ENCODE measurements at places on chromosomes 5 and 9. TPM values are rescaled to one million over a fixed set of nuclear protein-coding genes. Genes with fewer than 3 reads are reported as not detected.
A peak's percentile ranks its signal among the peaks of the same experiment; 100 is the strongest.

DNA sequence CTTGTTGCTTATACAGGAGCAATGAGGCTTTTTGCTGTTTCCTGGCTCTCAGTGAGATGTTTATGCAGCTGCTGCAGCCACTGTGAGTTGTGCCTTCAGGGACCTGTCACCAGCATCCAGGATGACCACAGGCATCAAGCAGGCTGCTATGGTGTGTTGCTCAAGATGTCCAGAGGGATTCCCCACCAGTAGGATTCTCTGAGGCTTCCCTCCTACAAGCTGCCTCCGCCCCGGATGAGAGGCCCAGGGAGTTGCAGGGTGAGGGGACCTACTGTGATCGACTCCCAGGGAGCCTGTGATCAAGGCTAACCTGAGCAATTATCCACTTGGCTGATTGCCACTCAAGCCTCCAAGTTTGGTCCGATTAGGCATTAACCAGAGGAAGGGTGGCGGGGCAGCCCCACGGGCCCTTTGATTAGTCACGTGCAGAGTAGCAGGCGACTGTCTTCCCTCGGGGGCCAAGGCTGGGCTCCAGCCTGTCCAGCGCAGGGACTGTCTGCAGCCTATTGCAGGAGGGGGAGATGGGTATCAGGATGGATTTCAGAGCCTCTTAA is 1.8 kb upstream of the FAT2 start:
- H3K36me3 ChIP-seq: no peaks in the 10 kb centered on the region
- H3K27ac ChIP-seq: no peak overlapping the region
- DNase-seq: no peak
- no peaks in the 10 kb centered on the region for H3K27me3 ChIP-seq
- H3K4me1 ChIP-seq: no peaks in the 10 kb centered on the region

The FGF18 gene
- 1.0 TPM for total RNA-seq

DNA sequence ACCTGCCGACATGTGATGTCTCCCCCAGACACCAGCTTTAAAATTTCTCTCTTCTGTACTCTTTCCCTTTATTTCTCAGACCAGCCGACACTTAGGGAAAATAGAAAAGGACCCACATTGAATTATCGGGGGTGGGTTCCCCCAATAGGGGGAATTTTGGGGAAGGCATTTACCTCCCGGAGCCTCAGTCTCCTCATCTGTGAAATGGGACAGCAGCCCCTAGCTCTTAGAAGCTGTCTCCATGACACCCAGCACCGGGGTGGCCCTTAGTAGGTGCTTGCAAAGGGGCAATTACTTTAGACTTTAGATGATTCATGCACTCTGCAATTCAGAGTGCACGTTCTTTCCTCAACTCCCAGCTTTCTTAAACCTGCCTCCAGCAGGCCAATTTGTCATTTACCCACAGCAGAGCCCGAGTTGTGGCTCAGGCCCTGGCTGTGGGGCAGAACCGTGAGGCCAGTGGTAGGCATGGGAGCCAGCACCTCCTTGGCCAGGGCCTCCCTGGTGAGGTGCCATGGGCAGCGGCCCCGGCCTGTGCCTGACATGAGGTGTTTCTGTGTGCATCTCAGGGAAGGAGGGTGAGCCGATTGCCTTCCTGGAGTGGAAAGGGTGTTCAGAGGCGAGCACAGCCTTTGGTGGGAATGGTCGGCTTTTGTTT is 51.7 kb downstream of the SH3PXD2B start:
- H3K36me3 ChIP-seq: no peaks in the 10 kb centered on the region
- H3K4me3 ChIP-seq: no peak overlapping the region
- H3K4me1 ChIP-seq: peaks cover 20% of the 10 kb centered on the region
- DNase-seq: no peak
- peak overlapping the region; percentile 83 for H3K27ac ChIP-seq

- H3K4me1 ChIP-seq: no peaks in the 10 kb centered on the region
- H3K27ac ChIP-seq: no peak overlapping the region
- H3K36me3 ChIP-seq: no peaks in the 10 kb centered on the region
- DNase-seq: no peak
- no peak overlapping the region for H3K4me3 ChIP-seq
- no peaks in the 10 kb centered on the region for H3K27me3 ChIP-seq
Observed at GRCh38 chr5:81151546-81151945, 81.6 kb upstream of the CKMT2 start.

- H3K4me1 ChIP-seq: peaks cover 18% of the 10 kb centered on the region
- H3K27me3 ChIP-seq: no peaks in the 10 kb centered on the region
- no peak for DNase-seq
- H3K27ac ChIP-seq: no peak overlapping the region
- H3K36me3 ChIP-seq: no peaks in the 10 kb centered on the region
Observed at GRCh38 chr5:14669975-14670374, 5.5 kb downstream of the OTULIN start.

- peaks cover 6% of the 10 kb centered on the region for H3K4me1 ChIP-seq
- H3K27ac ChIP-seq: no peak overlapping the region
- no peak for DNase-seq
- H3K36me3 ChIP-seq: no peaks in the 10 kb centered on the region
- no peaks in the 10 kb centered on the region for H3K27me3 ChIP-seq
Observed at GRCh38 chr5:171697221-171698102, 88.2 kb upstream of the SMIM23 start.

DNA sequence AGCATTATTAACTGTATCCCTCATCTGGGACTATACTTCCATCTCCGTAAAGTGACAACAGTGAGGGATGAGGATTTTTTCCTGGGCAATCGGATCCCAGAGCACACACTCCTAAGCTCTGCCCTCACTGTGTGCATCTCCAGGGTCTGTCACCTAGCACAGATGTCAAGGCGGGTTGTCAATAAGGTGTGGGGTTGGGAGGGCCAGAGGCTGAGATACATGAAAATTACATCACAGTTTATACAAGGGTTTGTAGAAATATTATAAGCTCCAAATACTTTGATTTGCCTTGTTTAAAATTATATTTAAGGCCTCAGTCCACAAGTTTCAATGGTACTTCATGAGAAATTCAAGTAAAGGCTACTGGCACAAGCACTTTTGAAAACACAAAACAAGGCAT is 4.5 kb downstream of the ADAMTS12 start:
- H3K36me3 ChIP-seq: no peaks in the 10 kb centered on the region
- H3K4me1 ChIP-seq: peaks cover 10% of the 10 kb centered on the region
- no peak overlapping the region for H3K4me3 ChIP-seq
- no peak overlapping the region for H3K27ac ChIP-seq

- DNase-seq: no peak
- H3K27me3 ChIP-seq: no peaks in the 10 kb centered on the region
- H3K27ac ChIP-seq: no peak overlapping the region
- H3K4me1 ChIP-seq: no peaks in the 10 kb centered on the region
Observed at GRCh38 chr5:87361536-87362213, 51.1 kb downstream of the CCNH start.

DNA sequence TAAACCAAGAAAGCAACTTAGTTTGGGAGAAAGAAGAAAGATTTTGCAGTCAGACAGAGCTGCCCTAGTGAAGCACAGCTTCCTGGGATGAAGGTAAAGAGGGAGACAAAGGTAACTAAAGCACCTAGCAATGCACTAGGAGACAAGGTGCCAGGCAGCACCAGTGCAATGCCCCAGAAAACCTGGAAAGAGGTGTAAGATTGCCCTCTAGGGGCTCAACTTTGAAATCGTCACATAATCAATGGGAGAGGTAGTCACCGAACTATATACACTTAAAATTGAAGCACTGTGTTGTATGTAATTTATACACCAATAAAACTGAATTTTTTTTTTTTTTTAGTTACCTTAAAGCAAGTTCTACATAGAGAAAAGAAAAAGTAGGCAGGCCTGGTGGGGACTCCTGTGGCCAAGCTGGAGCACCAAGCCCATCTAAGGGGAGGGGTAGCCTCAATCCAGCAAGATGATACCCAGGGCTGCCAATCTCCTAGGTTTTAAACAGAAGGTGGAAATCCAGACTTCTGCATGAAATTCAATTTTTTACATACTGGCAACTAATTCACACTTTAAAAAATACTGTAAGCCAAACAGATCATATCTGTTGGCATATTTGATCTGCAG is 48.2 kb downstream of the CDK5RAP2 start:
- peaks cover 10% of the 10 kb centered on the region for H3K36me3 ChIP-seq
- H3K27me3 ChIP-seq: no peaks in the 10 kb centered on the region
- DNase-seq: peak; percentile 44
- H3K4me3 ChIP-seq: no peak overlapping the region

DNA sequence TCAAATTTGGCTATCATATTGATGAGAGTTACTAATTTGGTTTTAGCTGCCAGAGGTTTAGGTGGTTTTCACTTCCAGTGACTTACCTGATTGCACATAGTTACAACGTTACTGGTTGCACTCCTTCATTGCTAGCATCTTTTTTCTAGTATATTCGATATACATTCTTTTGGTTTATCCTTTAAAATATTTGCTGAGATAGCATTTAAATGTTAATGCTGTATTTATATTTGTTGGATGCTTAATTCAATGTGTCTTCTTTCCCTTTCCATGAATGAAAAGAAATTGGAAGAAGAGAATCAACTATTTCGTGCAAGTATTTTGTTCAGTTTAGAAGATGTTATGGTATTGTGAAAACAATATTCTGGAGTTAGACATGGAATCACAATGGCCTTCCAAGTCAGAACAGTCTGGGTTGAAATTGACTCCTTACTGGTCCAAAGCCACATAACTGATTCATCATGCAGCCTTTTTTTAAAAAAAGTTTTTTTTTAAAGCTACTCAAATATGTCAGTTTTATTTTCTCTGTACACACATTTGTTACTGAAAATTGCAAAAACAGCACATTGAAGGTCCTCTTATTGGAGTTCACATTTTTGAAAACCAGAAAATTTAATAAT is 2.2 kb downstream of the SPIN1 start:
- no peak overlapping the region for H3K27ac ChIP-seq
- H3K36me3 ChIP-seq: no peaks in the 10 kb centered on the region
- H3K4me3 ChIP-seq: no peak overlapping the region
- H3K4me1 ChIP-seq: peaks cover 11% of the 10 kb centered on the region
- no peaks in the 10 kb centered on the region for H3K27me3 ChIP-seq

GRCh38 chr9:13429301-13430190 is 150.1 kb upstream of the MPDZ start:
- H3K4me1 ChIP-seq: no peaks in the 10 kb centered on the region
- H3K4me3 ChIP-seq: no peak overlapping the region
- no peaks in the 10 kb centered on the region for H3K36me3 ChIP-seq

DNA sequence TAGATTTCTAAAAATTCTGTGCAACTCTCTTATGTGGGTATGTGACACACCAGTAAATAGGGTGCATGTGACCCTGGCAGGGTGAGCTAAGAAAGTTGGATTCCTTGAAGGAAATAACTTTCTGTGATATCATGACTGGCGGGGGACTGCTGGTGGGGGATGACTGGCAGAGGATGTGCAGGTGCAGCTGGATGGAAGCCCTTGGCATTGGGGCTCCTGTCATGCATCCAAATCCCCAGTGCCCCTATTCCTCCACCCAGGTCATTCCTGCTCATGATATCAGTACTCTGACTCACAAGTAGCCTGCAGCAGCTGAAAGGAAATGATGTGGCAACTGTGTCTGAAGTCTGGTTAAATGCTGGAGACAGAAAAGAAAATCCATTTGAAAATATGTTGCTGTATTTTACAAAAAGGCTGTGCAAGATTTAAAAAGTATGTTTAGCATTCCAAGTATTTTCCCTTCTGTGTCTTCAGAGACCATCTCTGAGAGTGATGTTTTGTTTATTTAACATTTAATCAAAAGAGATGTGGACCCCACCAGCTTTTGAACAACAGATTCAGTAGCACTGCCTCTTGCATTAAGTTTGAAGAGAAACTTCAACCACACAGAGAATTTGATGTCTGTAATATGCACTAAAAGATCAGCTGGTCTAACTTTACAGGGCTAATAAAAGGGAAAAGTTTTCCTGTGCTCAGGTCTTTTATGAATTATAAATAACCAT is 17.9 kb upstream of the ZSWIM6 start:
- H3K4me1 ChIP-seq: no peaks in the 10 kb centered on the region
- H3K36me3 ChIP-seq: no peaks in the 10 kb centered on the region
- DNase-seq: no peak

GRCh38 chr9:115058684-115059315 is 59.2 kb downstream of the TNC start:
- H3K27me3 ChIP-seq: no peaks in the 10 kb centered on the region
- no peak overlapping the region for H3K27ac ChIP-seq
- H3K36me3 ChIP-seq: no peaks in the 10 kb centered on the region
- no peaks in the 10 kb centered on the region for H3K4me1 ChIP-seq
- no peak for DNase-seq

DNA sequence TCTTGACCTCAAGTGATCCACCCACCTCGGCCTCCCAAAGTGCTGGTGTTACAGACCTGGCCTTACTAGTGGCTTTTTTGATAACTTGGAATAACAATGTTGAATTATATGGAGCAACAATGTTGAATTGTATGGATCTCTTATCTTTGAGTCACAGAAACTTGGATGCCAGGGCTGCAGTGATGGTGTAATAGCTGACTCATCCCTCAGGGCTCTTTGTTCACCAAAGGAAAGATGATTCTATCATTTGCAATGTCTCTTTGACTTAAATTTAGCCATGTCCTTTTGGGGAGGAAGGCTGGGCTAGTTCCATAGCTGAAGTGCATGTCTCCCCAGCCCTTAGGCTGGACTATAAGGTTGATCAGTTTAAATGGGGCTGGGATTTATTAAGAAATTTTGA is 172.3 kb downstream of the PDZD2 start:
- H3K27ac ChIP-seq: no peak overlapping the region

DNA sequence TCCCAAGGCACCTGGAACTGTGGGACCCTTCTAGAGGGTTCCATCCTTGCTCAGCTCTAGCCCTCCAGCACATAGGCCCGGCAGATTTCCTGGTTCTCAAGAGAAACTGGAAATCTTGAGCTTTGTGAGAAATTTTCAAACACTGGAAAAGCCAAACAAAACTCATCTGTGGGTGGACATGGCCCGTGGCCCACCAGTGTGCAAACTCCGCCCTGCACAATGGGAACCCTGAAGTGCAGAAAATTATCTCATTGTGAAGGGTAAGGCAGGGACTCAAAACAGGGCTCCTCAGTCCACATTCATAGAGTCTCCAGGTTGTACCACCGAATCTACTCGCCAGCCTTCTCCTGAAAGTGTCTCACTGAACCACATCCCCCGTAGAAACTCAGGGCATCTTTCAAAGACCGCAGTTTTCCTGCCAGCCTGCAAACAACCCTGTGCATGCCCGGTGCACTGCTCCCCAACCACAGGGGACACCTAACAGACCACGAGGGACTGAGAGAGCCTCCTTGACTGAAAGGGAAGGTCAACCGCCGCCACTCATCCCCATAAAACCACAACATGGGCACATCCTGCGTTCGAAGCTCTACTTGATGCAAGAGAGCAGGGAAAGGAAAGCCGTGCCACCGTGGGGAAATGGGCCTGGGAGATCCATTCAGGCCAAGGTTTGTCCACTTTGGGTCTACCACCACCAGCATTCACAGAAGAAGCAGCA is 18.1 kb downstream of the ADAMTS2 start:
- H3K27me3 ChIP-seq: no peaks in the 10 kb centered on the region
- no peaks in the 10 kb centered on the region for H3K4me1 ChIP-seq
- H3K27ac ChIP-seq: no peak overlapping the region
- H3K4me3 ChIP-seq: no peak overlapping the region
- no peak for DNase-seq

All from thyroid gland (tissue), 4 donors.